ENCODE measurements at places on chromosomes 12 and 14. TPM values are rescaled to one million over a fixed set of nuclear protein-coding genes. Genes with fewer than 3 reads are reported as not detected.

TMEM229B gene
- 0.17 TPM for total RNA-seq

LRRC10 gene
- total RNA-seq: not detected

CFAP73 gene
- 0.11 TPM for total RNA-seq

MMP19 gene
- total RNA-seq: not detected

All from A549 treated with CpdA at 1 μM for 4 hours (cell line).